ENCODE measurements at places on chromosomes 6 and 20. TPM values are rescaled to one million over a fixed set of nuclear protein-coding genes. Genes with fewer than 3 reads are reported as not detected.

SAMD3 gene
- total RNA-seq, result 0.16 TPM

RPS6KA2 gene
- 49.3 TPM for total RNA-seq

PARD6B gene
- 1.2 TPM for total RNA-seq

PRPF6 gene
- total RNA-seq, result 39.1 TPM

TRAPPC3L gene
- total RNA-seq, result not detected

HCK gene
- total RNA-seq, result not detected

SAPCD1 gene
- total RNA-seq, result 1.5 TPM

HLA-DRB1 gene
- not detected for total RNA-seq

MATN4 gene
- not detected for total RNA-seq

MOXD1 gene
- total RNA-seq, result 3.4 TPM

TFB1M gene
- 20.4 TPM for total RNA-seq

GJA1 gene
- 78.1 TPM for total RNA-seq

FNDC1 gene
- total RNA-seq, result 0.08 TPM

APCDD1L gene
- 1.6 TPM for total RNA-seq

FAM184A gene
- 0.53 TPM for total RNA-seq
